ENCODE measurements at places on chromosomes 16 and 17.

DNA sequence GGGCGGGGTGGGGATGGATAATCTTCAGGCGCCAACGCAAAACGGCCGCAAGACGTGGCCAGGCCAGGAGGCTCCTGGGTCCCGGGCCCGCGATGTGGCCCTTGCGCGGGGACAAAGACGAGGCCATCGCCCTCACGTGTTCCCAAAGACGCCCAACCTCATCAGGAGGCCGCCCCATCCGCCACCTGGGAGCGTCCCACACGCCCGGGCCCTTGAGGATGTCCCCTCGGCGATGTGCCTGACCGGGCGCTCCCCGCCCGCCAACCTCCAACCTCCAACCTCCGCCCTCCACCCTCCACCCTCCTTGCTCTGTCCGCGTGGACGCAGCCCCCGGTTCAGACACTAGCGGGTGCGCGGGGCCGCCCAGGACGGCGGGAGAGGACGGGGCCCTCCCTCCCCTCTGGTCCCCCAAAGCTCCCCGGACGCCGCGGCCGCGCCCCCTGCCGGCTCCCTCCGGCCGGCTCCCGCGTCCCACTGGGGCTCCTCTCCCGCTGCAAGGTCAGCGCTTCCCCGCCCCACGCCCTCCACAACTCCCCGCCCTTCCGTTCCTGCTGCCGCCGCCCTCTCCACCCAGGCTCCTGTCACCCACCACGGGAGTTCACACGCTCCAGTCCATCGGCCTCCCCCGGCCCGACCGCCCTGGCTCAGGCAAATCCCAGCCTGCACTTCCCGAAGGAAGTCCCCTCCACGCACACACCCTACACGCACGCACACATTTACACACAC is 250.8 kb upstream of the RPL38 start:
- no peak for DNase-seq

GRCh38 chr16:54505549-54506213 is 219.1 kb upstream of the IRX3 start:
- DNase-seq: no peak

DNA sequence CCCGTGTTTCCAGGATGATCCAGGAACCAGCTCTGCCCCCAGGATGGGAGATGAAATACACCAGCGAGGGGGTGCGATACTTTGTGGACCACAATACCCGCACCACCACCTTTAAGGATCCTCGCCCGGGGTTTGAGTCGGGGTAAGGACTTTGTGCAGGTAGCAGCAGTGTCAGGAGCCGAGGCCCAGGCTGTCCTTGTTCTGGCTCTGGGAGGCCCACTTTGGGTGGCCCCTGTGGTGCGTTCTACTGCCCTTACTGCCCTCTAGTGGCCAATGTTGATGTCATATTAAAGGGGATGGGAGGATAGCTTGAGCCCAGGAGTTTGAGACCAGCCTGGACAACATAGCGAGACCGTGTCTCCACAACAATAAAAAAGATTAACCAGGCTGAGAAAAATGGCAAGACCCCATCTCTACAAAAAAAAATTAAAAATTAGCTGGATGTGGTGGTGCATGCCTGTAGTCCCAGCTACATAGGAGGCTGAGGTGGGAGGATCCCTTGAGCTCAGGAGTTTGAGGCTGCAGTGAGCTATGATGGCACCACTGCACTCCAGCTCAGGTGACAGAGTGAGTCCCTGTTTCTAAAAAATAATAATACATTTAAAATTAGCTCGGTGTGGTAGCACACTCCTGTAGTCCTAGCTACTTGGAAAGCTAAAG is 20.9 kb upstream of the CLEC18A start:
- peak; percentile 69 for DNase-seq

DNA sequence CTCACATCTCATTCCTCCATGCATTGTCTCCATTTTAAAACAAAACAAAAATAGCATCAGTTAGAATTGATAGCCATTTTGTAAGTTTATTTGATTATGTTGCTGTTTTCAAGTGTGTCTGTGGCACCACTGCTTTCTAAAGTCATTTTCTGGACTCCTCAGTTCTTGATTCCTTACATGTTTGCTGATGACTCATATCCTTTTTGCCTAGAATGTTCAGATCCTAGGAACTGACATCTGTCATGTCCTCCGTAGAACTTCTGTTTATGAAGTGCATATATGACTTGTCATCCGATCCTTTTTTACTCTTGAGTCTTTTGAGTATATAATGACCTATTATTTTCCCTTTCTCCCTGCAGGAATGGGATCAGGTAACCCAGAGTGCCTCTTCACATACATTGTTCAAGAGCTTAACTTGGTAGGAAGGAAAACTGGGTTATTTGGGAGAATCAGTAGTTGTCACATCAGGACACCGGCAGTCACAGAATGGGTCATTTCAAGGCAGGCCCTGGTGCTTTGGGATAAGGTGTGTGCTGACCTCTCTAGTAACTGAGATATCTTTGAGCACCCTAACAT is 69.2 kb downstream of the MAP2K4 start:
- peak; percentile 4 for DNase-seq

- DNase-seq: peak; percentile 90
Measured at GRCh38 chr16:50301626-50302471, 35.5 kb downstream of the ADCY7 start.

- no peak for DNase-seq
Measured at GRCh38 chr16:89584768-89585549, 9.4 kb downstream of the CPNE7 start.

- no peak for DNase-seq
Measured at GRCh38 chr17:39916918-39917317, 1.5 kb downstream of the GSDMB start.

GRCh38 chr16:77331802-77332586 is 102.8 kb downstream of the ADAMTS18 start:
- no peak for DNase-seq

- no peak for DNase-seq
Measured at GRCh38 chr17:57284583-57284982, 28.3 kb downstream of the MSI2 start.

DNA sequence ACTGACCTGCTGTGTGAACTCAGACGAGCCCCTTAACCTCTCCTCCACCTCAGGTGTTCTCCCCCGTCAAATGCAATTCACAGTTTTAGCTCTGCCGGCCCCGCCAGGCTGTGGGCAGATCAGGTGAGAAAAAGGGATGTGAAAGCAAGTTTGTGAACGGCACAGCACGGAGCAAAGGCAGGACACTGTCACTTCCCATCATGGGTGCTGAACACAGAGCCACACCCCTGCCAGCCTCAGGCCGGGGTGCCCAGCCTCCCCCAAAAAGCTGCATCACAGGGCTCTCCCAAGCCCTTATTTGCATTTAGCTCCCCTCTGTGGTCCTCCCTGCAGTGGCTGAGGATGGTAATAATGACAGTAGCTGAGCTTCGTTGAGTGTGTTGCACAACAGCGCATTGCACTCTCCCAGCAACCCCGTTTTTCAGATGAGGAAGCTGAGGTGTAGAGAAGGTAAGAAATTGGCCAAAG is 88.8 kb upstream of the TNRC6C start:
- no peak for DNase-seq

DNA sequence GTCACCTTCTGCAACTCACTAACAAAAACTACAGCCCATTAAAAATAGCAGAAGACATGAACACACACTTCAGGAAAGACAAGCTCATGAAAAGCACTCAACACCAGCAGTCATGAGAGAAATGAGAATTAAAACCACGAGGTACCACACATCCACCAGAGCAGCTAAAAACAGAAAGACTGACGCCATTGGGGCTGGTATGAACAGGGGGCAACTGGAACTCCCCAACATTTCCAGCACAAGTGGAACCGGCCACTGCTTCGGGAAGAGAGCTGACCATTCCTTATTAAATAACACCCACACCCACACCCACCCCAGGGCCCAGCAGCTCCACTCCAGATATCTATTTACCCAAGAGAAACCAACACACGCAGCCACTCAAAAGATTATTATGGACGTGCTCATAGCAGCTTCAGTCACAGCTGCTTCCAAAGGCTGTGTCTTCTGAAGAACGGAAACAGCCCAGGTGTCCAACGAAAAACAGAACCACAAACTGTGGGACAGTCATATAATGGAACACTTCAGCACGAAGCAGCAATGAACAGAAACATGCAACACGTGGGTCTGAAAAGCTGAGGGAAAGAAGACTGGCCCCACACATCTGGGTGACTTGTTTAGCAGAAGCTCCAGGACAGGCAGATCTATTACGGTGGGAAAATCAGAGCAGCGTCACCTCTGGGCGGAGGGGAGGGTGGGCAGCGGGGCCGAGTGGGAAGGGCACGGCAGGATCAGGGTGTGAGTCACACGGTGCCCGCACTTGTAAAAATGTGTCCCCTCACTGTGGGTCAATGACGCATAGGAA is 41.1 kb downstream of the KLHDC4 start:
- no peak for DNase-seq

DNA sequence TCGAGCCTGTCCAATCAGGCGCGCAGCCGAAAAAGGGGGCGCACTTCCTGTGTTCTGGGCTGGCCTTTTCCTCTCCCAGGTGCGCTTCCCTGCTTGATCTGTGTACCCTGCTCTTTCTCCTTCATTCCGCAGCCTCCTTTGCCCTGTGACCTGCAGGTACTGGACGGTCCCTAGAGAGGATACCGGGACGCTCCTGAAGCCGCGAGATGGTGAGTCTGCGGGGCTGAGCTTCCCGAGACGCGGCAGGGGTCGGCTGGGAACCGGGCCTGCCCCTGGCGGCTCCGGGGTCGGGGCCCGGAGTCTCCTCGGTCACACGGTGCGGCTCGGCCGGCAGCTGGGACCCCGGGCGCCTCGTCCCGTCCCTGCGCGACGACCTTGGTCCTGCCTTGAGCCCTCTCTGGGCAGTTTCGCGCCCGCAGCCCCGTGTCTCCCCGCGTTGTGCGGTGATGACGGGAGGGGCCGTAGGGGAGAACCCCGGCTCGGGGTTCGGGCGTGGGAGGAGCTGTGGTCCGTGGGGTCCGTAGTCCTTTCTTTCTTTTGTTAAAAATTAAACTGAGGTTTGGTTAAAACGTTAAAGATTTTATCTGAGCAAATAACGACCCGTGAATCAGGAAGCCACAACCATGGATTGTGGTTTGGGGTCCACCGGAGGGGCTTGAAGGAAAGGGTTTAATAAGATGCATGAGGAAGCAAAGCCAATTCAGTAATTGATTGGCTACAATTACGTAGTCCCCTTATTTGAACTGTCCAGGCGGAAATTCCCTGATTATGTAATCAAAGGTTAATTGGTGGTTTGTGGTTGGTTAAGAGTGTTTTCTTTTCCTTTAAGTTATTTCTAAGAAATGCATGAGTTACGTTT is 172.8 kb upstream of the ZNF267 start:
- DNase-seq: peak; percentile 53

DNA sequence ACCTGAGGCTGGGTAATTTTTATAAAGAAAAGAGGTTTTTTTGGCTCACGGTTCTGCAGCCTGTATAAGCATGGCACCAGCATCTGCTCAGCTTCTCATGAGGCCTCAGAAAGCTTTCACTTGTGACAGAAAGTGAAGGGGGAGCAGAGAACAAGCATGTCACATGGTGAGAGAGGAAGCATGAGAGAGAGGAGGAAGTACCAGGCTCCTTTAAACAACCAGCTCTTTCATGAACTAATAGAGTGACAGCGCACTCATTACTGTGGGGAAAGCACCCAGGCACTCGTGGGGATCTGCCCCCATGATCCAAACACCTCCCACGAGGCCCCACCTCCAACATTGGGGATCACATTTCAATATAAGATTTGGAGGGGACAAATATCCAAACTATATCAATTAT is 86.8 kb downstream of the USP32 start:
- DNase-seq: no peak

- DNase-seq: no peak
Measured at GRCh38 chr17:76091526-76092286, 11.9 kb downstream of the EXOC7 start.

- no peak for DNase-seq
Measured at GRCh38 chr16:6146874-6147425, 1049.4 kb upstream of the EEF2KMT start.

DNA sequence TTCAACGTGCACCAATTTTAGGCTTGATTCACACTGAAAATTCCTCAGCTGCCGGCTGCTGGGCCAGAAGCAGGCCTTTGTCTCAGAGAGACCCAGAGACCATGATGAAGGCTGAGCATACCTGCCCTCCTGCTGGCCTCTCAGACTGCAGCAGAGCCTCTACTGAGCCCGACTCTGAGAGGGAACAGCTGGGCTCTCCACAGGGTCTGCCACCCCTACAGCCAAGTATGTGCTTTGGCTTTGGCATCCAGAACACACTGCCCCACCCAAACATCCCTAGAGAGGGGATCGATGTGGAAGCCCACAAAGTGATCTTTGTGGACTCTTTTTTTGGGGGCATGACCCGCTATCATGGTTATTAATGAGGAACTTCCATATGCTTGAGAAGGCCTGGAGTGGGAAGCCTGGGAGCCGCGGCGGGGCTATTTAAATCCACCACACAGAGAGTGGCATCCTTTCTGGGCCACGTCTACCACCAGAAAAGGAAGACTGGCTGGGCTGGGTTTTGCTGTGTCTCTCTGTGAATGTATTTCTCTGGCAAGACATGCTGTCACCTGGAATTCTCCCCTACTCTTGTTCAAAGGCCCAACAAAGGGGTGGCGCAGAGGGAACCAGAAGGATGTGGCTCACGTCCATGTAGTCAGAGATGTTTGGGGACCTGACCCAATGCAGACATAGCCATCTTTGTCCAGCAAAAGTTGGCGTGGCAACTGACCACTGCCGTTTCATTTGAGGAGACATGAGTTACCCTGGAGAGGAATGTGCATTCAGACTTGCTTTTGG is 69.3 kb downstream of the GNAO1 start:
- DNase-seq: no peak

GRCh38 chr16:598823-599739 is 9.2 kb downstream of the RAB40C start:
- DNase-seq: no peak

DNA sequence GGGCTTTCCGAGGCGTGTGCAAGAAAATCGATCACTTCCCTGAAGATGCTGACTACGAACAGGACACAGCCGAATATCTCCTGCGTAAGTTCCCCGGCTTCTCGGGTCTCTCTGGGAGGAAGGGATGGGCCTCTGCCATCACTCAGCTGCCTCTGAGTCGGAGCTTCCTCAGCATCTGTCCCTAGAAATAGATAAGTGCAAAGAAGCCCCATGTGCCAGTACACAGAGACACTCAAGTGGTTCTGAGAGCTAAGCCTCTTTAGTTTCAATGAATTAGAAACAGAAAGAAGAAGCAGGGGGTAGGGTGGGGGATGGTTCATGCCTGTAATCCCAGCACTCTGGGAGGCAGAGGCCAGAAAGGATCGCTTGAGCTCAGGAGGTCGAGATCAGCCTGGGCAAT is 90.6 kb downstream of the CACNG3 start:
- no peak for DNase-seq

GRCh38 chr16:69848637-69849545 is 86.8 kb downstream of the WWP2 start:
- DNase-seq: peak; percentile 78

Measured in H54 (cell line).